ENCODE measurements at places on chromosomes 16 and 17. TPM values are rescaled to one million over a fixed set of nuclear protein-coding genes. Genes with fewer than 3 reads are reported as not detected.

MARCHF10 gene
- total RNA-seq = not detected

SLC2A4 gene
- total RNA-seq = 11.7 TPM

STH gene
- not detected for total RNA-seq

BAIAP3 gene
- total RNA-seq = 1.2 TPM

C16orf96 gene
- 0.30 TPM for total RNA-seq

PKMYT1 gene
- 3.6 TPM for total RNA-seq

ENGASE gene
- total RNA-seq = 24.7 TPM

CLEC18B gene
- 0.59 TPM for total RNA-seq

All from skin of body (tissue), 3 donors.